ENCODE measurements at places on chromosomes 3 and 15.
A peak's percentile ranks its signal among the peaks of the same experiment; 100 is the strongest.

DNA sequence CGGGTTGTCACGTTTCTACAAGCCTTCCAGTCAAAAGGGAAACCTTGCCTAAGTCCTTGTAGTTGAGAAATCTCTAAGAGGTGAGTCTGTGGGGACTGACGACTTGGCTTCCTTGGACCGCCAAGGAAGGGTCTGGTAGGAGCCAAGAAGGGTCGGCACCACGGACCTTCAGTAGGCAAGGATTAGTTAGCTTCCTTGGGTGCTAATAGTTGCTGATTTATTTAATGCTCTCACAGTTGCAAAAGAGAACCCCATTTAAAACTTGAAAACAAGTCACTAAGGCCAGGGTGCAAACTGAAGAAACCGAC is 361 bp upstream of the LCMT2 start:
- no peak for DNase-seq

- DNase-seq = no peak
Observed at GRCh38 chr3:171145798-171146197, 119.3 kb upstream of the SLC2A2 start.

GRCh38 chr3:31926543-31926942 is 54.5 kb downstream of the OSBPL10 start:
- no peak for DNase-seq

GRCh38 chr15:49290191-49290590 is 120.1 kb downstream of the GALK2 start:
- no peak for DNase-seq

GRCh38 chr3:102069211-102069662 is 219.9 kb downstream of the NFKBIZ start:
- DNase-seq = no peak

DNA sequence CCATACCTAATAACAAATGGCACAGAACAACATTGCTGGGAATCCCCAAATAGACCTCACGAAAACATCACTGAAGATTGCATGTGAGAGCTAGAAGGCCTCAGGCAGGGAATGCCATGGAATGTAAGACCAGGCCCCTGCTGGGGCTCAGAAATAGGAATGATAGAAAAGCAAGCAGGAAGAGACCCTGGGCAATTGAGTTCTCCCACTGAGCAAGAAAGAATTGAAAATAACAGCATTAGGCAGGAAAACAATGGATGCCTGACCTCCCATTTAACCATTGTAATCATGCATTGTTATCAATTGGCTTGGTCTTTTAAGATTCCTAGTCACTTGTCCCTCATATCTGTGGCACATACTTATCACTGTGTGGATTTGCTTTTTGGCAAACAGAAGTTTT is 581.6 kb downstream of the FHIT start:
- no peak for DNase-seq

DNA sequence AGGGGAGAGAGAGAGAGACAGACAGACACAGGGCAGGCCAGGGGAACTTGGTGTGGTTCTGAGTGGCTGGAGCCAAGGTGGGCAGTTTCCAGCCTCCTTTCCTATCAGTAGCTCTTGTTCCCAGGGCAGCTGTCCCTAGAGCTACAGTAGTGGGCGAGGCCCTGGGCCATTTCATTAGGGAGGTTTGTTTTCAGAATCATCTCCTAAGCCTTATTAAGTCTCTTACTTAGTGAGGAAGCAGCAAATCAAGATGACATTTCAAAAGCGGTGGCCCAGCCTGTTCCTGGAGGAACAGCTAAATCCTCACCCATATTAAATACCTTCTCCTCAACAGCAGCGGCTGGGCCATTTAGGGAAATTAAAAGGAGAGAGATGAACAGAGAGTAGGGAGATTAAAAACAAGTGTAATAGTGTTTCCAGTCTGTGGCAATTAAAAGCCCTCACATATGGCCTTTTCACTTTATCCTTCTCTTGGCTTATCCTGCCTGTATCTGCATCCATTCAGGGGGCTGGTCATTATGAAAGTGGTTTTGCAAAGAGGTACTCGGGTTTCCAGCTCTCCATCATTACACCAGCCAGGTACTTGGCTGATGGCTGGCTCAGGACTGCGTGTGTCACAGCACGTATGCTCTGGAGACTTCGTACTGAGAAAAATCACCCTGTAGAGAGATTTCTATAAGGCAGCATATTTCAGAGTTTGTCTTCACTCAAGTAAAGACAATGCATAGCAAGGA is 91.9 kb upstream of the PRR23C start:
- DNase-seq = no peak

- DNase-seq = no peak
Observed at GRCh38 chr3:188416041-188416440, 262.1 kb downstream of the LPP start.

- DNase-seq = peak; percentile 30
Observed at GRCh38 chr15:58070801-58071418, 5.4 kb upstream of the ALDH1A2 start.

DNA sequence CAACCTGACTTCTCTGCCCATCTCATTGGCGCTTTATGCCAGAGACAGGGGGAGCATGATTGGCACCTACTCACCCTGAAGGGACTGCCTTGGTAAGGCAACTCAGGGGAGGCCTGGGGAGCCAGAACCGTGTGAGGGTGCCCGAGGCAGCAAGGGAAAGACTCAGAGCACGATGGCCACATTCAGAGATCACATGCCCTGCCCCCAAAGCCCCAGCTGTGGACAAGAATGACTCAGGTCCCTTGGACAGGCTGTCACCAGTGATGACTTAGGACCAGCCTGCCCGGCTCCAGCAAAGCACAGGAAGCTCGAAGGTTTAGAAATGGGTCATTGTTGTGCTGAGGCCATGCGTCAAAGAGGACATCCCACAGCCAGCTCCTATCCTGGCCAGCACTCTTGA is 49.1 kb upstream of the LIMD1 start:
- DNase-seq = no peak
